AG20443 (cell line): ENCODE measurements at places on chromosomes 4 and X.

GRCh38 chrX:153190381-153190780 lies 11.3 kb downstream of the MAGEA1 start:
- no peak for DNase-seq

DNA sequence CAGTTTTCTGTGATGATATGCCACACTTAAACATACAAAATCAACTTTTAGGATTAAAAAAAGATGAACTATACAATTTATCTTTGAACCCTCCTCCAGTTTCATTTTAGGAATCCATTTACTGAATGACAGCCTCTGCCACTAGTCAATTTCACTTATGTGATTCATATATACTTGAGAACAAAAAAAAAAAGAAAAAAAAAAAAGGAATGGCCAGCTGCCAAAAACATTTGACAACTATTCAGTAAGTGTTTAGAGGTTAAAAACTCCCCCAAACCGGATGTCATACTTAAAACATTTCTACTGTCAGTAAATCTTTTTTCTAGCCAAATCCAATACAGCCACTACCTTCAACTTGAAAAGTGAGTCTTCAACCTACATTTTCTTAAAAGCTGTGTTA lies 266.7 kb upstream of the MAGEB2 start:
- no peak for DNase-seq

DNA sequence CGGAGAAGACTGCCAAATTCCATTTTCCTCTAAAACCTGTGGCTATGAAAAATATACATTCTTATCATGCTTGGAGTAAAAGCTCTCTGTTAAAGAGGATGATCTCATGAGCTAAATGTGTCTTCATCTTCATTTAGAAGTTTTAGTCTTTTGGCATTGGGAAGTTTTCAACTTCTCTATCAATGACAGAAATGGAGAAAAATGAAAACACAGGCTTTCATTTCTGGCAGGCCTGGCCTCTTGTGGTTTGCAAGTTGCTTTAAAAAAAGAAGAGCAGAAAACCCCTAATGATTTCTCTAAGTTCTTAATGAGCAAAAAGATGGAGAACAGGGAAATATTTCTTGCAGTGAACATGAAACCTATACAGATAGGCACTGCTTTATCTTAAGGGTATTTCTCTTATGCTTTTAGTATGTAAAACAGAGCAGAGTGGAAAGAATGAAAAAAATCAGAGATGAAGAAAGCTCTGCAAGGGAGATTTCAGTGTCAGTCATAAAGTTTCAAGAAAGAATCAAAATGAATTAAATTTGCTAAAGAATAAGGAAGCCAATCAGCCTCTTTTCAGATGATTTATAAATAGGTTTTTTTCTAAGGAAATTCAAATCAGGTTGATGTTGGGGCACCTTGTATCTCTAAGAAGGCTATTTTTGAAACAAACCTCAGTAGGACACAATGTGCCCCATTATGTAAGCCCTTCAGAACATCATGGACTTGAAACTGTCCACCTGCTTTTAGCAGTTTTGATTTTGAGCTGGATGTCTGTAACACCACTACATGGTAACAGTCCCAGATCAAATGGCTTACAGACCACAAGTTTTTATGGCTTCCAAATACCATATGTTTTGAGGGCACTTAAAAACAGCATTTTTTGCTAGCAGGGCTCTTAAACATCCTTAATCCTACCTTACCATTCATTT lies 225.0 kb downstream of the GRIA3 start:
- DNase-seq: peak; percentile 19

DNA sequence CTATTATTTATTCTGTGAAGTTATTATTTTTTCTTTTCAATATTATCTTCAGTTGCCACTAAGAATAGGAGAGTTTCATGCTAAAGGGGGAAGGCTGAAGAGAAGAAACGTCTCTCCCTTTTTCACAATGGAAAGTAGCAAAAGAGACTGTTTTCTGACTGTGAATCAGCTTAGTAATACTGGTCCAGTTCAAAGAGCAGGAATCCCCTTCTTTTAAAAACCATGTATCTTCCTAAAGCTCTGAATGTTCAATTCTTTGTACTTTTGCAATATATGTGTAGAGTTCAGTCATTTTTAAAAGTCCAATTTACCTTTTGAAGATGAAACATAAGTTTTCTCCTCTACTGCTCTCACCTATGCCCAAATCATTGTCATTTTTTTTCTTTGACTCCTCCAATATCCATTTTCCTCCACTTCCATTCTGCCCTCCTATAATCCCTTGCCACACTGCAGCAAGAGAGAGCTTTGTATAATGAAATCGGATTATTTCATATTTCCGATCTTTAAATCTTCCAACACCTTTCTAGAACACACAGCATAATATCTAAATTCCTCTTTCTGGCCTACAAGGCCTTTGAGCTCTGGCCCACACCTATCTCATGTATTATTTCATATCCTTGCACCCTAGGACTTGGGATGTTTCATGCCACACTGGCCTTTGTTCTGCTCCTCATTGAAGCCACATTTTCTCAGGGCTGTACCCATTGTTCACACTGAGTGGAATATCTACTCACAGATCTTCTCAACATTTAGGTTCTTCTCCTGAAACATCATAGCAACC lies 195.3 kb downstream of the CAMK2D start:
- no peak for DNase-seq

GRCh38 chr4:66097218-66097617 lies 426.9 kb upstream of the EPHA5 start:
- DNase-seq: no peak

DNA sequence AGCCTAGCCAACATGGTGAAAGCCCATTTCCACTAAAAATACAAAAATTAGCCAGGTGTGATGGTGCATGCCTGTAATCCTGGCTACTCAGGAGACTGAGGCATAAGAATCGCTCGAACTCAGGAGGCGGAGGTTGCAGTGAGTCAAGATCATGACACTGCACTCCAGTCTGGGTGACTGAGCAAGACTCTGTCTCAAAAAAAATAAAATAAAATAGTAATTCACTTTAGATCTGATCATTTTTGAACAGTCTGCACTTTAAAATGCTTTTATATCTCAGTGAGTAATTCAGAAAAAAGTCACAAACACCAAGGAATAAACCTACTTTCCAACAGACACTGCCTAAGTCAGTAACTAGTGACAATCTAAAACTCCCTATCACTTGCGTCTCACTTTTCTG lies 25.6 kb upstream of the CORIN start:
- DNase-seq: no peak

GRCh38 chr4:85495621-85496020 lies 20.7 kb downstream of the ARHGAP24 start:
- DNase-seq: no peak

- DNase-seq: no peak
These were observed 25.7 kb downstream of the TACC3 start for GRCh38 chr4:1746919-1747602.

GRCh38 chr4:1619151-1619672 lies 64.9 kb downstream of the FAM53A start:
- no peak for DNase-seq

DNA sequence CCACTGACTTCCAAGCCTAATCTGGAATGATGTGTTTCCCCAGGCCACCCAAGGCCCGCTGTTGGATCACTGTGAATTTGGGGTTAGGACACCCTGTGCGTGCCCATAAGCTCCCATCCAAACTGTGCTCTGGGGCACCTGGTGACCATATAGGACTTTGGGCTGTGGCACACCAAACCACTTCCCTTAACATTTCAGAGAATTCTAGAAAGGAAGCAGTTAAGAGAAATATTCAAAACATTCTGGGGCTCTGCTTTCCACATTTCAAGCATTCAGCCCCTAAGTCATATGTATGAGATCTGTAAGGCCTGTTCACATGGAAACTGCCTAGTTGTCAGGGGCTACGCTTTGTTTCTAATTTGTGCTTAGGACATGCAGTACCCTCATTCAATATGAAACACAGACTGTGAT lies 14.4 kb downstream of the VGLL1 start:
- DNase-seq: no peak

DNA sequence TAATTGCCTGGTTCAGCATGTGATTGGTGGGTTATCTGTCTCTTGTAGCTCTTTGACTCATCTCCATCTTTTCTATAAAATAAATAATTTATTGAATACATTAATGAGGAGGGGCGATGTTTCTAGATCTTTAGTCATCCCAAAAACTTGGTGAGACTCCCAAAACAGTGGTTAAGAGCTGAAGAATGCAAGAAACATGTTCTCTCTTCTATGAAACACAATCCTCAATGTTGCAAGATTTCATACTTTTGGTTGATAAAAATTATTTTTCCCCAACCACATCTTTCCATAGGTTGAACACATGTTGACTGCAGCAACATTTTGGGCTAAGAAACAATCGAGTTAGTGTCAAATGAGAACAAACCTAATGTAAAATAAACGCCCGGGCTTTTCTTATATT lies 1.2 kb upstream of the TMEM47 start:
- DNase-seq: peak; percentile 13

DNA sequence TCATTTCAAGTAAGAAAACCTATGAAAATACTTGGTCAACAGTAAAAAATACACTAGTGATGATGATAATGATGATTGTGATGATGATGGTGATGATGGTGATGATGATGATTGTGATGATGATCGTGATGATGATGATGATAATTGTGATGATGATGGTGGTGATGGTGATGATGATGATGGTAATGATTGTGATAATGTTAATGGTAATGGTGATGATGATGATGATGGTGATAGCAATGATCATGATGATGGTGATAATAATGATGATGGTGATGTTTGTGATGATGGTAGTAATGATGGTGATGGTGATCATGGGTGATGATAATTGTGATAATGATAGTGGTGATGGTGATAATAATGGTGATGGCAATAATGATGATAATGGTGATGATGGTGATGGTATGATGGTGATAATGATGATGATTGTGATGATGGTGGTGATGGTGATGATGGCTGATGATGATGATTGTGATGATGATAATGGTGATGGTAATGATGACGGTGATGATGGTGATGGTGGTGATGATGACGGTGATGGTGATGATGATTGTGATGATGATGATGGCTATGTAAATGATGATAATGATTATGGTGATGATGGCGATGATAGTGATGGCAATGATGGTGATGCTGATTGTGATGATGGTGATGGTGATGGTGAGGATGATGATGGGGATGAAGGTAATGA lies 62.1 kb downstream of the VCX3A start:
- DNase-seq: no peak
